ENCODE measurements at places on chromosomes 1 and 21. TPM values are rescaled to one million over a fixed set of nuclear protein-coding genes. Genes with fewer than 3 reads are reported as not detected.

Gene PGLYRP3
- total RNA-seq = not detected

- DNase-seq = peak; percentile 91
Observed at GRCh38 chr21:45820171-45821091, 161.1 kb upstream of the COL6A1 start.

DNA sequence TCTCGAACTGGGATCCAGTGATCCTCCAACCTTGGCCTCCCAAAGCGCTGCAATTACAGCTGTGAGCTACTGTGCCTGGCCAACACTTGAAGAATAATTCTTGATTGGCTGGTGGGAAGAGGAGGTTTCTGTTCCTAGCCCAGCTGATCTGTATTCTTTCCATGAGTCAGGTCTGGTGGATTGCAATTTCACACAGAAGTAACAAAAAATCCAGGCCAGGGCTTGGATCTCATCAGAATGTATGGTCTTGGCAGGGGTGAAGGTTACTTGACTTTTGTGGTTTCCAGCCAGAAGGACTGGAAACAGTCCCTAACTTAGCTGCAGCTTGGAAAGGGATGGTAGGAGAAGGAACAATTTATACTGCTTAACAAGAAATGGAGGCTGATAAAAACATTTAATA is 5.1 kb upstream of the HP1BP3 start:
- DNase-seq = peak; percentile 96

- DNase-seq = no peak
Observed at GRCh38 chr1:246622035-246622652, 55.9 kb downstream of the CNST start.

GRCh38 chr1:95554408-95554807 is 320.4 kb downstream of the RWDD3 start:
- no peak for DNase-seq

GRCh38 chr1:61131716-61132115 is 49.4 kb downstream of the NFIA start:
- peak; percentile 71 for DNase-seq

DNA sequence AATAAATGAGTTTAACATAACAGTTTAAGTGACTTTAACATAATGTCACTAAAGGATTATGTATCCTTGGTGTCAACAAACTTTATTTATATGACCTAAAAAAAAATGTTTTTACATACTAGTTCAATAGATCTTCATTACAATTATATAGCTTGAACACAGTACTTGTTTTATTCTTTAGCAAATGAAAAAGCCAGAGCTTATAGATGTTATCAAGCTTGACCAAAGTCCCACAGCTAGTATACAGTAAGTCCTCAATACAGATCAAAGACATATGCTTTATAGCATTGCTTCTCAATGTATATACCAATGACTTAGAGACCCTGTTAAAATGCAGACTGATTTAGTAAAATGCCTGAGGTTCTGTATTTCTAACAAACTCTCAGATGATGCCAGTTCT is 42.4 kb downstream of the UCHL5 start:
- no peak for DNase-seq

DNA sequence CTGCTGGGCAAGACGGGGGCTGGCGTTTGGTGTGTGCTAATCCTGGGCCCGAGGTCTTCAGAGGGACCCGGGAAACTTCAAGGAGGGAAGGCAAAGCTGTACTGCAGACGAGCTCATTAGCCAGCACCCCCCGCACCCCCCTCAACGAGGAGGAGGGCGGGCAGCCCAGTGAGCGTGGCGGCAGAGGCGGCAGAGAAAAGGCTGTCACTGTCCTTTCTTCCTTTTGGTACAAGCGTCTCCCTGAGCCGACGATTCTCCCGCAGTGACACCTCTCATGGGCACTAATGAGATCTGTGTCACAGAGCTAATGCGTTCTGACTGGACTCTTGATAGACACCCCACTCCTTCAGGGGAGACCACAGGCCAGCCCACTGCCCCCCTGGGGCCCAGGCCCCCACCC is 29.5 kb downstream of the DMAP1 start:
- DNase-seq = no peak

GRCh38 chr1:186112280-186112679 is 262.8 kb downstream of the TPR start:
- no peak for DNase-seq
